NCI-H2029 (cell line): ENCODE measurements at places on chromosomes 16 and 17.

DNA sequence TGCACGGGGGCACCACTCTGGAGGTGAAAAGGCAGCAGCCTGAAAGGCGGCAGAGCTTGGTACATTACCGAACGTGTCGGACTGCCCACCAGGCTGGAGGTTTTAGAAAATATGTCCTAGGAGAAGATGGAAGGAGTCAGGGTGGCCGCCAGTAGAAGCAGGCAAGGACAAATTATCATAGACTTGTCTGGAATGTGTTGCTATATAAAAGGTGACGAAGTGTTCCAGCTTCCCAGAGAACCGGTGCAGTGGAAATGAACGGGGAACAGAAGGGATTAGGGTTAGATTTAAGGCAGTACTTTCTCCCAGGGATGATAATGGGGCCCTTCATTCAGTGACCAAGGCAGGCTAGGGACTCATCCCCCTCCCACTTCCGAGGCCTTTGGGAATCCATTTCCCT is 27.4 kb downstream of the PIPOX start:
- no peak for DNase-seq

DNA sequence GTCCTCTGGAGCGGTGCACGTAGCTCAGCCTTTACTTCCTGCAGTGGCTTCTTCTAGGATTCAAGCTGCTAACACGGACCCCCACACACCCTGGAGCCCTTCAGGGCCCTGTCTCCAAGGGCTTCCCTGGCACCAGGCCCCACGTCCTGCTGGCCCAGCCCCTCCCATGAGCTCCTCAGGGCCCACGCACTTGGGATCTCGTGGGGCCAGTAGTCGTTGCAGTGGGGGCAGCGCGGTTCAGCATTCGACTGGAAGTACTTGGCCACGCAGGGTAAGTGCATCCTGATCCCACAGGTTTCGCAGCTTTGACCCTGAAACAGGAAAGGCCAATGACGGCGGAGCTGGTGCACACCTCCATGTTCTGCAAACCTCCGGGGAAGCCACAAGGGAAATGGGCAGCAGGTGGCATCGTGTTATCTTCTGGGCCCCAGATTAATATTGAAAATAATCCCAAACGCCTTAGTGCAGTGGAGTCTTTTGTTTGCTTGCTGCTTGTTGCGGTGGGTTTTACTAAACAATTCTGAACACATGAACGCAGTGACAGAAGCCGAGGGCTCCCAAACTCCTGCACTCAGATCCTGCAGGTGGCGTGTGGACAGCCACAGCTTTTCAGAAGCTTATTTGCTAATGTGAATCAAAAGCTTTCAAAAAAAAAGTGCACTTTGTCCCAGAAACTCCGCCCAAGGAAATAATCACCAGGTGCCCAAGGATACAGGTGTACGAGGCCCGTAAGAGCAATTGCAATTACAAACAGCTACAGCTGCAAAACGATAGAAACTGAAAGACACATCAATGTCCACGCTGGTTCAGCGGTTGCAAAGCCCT is 22.4 kb downstream of the KDM8 start:
- no peak for DNase-seq

GRCh38 chr16:3215601-3216262 is 19.2 kb downstream of the ZNF200 start:
- DNase-seq, result no peak

- DNase-seq, result peak; percentile 17
Measured at GRCh38 chr16:68128577-68129305, 43.6 kb downstream of the NFATC3 start.

DNA sequence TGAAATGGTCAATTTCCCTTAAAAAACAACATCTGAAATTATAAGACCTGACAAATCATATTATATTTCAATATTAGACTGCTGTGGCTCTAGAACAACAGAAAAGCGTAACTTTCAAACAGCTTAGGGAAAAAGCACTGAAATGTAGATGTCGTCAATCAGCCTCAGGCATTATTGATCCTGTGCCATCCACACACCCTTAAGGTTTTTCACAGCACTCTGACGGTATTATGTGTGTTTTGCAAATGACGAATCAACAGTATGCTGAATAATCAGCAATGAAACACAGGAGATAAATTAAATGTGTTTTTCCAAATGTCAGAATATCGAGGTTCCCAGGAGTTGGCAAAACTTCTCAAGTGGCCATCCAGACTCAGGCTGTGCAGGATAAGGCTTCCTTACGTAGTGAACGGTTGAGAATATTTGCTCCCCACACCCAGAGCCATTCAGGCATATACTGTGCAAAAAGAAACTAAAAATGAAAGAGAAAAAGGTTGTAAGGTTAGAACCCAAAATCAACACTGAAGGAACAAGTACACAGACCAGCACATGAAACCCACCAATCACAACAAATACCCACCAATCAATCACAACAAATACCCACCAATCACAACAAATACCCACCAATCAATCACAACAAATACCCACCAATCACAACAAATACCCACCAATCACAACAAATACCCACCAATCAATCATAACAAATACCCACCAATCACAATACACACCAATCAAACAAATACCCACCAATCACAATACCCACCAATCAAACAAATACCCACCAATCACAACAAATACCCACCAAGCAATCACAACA is 7.7 kb upstream of the MBTPS1 start:
- no peak for DNase-seq

DNA sequence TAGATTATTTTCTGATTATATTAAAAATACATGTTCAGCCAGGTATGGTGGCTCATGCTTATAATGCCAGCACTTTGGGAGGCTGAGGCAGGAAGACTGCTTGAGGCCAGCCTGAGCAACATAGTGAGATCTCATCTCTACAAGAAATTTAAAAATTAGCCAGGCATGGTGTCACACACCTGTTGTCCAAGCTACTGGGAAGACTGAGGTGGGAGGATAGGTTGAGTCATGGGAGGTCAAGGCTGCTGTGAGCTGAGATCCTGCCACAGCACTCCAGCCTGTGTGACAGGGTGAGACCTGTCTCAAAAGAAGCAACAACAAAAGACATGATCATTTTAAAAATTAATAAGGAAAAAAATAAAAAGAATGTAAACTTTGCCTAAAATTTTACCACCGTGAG is 40.7 kb downstream of the PRAC1 start:
- DNase-seq, result no peak

GRCh38 chr17:74185571-74186185 is 17.8 kb upstream of the RPL38 start:
- no peak for DNase-seq
